ENCODE measurements at places on chromosomes 16 and 17. TPM values are rescaled to one million over a fixed set of nuclear protein-coding genes. Genes with fewer than 3 reads are reported as not detected.

Gene HEATR9
- total RNA-seq = not detected

Gene CDRT15
- total RNA-seq = not detected

Gene COQ7
- total RNA-seq = 26.6 TPM

Gene NPIPB13
- 9.1 TPM for total RNA-seq

Gene ULK2
- 12.7 TPM for total RNA-seq

Gene TMC6
- total RNA-seq = 142 TPM

Gene KRT31
- not detected for total RNA-seq

- DNase-seq = no peak
Measured at GRCh38 chr17:9406046-9406606, 169.5 kb downstream of the STX8 start.

- DNase-seq = no peak
Measured at GRCh38 chr16:88560714-88561484, 9.3 kb upstream of the ZC3H18 start.

GRCh38 chr17:76887802-76888201, 19.6 kb downstream of the MGAT5B start:
- no peak for DNase-seq

GRCh38 chr17:38715216-38715943, 10.3 kb downstream of the MLLT6 start:
- DNase-seq = no peak

GRCh38 chr17:63496177-63496576, 19.3 kb downstream of the ACE start:
- DNase-seq = no peak

DNA sequence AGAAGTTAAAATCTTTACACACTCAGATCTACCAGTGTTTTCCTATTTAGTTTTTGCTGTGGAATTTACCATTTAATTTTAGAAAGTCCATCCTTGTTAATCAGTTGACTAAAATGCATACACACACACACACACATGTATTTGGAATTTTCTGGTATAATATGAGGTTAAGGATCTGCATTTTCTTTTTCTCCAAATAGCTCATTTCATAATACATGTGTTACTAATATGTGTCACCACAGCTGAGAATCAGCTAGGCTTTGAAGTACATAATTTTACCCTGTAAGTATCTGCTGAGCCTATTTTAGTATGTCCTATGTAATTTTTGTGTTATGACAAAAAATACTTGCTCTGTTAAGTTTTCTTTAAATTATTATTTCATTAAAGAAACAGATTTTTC, 143.2 kb downstream of the PHKB start:
- DNase-seq = no peak

Data from HCT116 (cell line).